ENCODE measurements at places on chromosomes 6 and 20.

DNA sequence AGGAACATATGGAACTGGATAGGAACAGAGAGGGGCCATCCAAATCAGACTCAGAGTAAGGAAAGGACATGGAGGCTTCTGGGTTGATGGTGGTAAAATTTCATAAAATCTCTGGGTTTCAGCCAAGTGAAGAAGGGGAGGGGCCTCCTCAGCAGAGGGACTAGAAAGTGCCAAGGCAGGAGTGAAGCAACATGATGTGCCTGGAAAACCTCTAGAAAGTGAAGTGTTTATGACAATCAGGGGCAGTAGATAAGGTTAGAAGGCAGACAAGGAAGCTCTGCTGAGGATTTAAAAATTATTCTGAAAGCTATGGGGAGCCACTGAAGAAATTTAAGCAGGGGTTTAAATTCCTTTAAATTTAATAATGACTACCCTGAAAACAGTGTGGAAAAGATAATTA, 126.0 kb upstream of the TENT5A start:
- no peak for DNase-seq

GRCh38 chr6:147063469-147064031, 140.7 kb upstream of the STXBP5 start:
- DNase-seq, result no peak

- no peak for DNase-seq
Observed at GRCh38 chr6:128738112-128738511, 144.8 kb upstream of the LAMA2 start.

DNA sequence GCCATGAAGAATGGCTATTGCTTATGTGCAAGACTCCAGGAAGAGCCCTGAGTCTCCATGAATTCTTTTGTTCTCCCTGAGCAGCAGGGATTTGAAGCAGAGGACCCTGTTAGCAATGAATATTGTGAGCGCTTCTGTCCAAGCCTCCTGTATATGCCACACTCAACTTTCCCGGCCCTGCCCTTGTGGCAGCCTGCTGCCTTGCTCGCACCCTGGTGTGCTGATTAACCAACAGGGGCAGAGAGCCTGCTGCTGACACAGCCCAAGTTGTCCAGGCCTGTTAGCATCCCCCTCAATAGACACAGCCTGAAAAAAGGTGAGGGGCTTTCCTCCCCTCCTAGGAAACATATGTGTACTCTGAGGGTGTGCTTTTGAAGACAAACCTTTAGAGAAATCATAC, 131.4 kb downstream of the BMP2 start:
- no peak for DNase-seq

DNA sequence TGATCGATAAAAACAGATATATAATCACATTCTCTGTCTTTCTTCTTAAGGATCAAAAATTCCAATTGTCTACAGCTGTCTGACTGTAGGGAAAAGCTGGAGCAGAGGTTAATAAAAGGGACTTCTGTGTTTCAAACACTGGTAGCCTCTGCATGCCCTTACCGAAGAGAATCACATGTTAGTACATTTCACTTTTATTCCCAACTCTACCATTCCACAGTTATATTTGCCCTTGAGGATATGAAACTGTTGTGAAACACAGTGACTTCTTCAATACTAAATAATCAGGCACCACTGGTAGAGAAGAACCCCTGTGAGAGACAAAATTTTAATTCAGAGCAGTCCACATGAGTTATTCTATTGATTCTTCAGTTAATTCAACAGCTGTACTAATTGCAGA, 1187.3 kb upstream of the CITED2 start:
- DNase-seq, result no peak

GRCh38 chr20:1414982-1415381, 22.1 kb upstream of the FKBP1A start:
- no peak for DNase-seq

GRCh38 chr6:169669889-169670288, 31.9 kb downstream of the WDR27 start:
- no peak for DNase-seq
